ENCODE measurements at places on chromosomes 12 and 14.

DNA sequence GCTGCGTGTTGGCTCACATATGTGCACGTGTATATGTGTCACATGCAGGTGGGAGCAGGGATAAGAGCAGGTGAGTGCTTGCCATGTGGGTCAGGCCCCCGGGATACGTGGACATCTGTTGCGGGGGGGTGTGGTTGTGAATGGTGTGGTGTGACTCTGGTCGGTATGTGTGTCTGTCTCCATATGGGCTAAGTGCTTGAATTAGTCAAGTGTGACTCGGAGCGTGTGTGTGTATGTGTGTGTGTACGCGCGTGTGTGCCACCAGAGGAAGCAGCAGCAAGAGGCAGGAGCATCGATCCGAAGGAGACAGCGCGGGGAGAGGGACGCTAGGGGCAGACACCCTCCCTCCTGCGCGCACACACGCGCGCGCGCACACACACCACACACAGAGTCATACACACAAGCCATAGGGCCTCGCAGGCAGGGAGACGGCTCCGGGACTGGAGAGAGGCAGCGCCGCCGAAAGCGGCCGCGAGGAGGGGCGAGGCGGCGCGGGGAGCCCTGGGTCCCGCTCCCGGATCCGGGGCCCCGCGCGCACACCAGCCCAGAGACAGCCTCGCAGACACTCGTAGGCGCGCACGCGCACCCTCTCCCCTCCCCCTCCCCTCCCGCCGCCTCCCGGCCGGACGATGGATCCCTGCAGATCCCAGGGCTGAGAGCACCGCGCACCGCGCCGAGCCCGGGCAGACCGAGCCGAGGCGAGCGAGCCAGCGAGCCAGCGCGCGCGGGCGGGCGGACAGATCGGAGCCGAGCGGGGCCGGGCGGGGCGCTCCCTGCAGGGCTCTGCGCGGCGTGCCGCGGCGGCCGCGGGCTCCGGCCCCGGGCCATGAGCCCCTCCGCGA, at the start of gene ASIC1:
TSS of gene ASIC1 (plus strand) at position 597 of the 842 bp plus-strand sequence. CDS start 1,171 bp downstream, outside the sequence.
- H3K4me3 ChIP-seq: peak within 1 kb of the TSS; percentile 91
- H3K4me1 ChIP-seq: peaks cover 16% of the 10 kb centered on the region
- peaks cover 35% of the 10 kb centered on the region for H3K27me3 ChIP-seq
- H3K27ac ChIP-seq: no peak within 1 kb of the TSS
- DNase-seq: peak; percentile 68

DNA sequence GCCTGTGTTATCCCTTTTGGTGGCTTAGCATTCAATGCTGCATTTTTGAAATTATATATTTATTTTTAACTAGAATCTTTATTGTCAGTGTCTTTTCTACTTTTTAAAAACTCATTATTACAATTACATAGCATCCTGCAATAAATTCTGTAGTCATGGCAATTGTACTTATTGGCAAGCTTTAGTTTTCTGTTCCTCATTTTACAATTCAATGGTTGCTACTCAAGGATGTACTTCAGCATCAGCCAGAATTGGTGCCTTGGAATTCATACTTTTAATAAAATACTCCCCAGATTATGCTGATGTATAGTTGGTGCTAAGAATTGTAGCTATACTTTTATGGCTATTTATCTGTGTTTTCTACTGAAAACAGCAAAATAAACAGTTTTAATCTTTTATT, 1756.8 kb upstream of the SEL1L start:
- H3K27ac ChIP-seq: no peak overlapping the region
- DNase-seq: no peak
- no peaks in the 10 kb centered on the region for H3K4me1 ChIP-seq
- no peaks in the 10 kb centered on the region for H3K27me3 ChIP-seq
- no peaks in the 10 kb centered on the region for H3K36me3 ChIP-seq
- no peak overlapping the region for H3K4me3 ChIP-seq

DNA sequence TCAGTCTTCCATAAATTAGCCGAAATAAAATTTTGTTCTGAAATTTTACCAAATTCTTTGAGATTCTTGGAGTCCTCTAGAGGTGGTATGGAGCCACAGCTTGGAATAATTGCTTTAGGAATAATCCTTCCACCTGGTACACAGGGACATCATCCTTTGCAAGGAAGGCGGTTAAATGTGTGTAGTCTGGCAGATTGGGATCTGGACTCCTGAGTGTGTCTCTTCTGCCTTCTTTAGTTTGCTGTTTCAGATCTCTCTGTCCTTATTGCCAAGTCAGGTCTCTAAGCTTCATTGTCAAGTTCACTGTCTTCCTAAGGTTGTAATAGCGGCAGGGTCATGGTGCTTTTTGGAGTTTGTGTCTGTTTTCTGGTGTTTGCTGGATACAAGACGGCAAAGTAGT, 393.9 kb upstream of the RGS6 start:
- no peak overlapping the region for H3K27ac ChIP-seq
- no peak overlapping the region for H3K4me3 ChIP-seq
- peaks cover 35% of the 10 kb centered on the region for H3K4me1 ChIP-seq
- DNase-seq: no peak

DNA sequence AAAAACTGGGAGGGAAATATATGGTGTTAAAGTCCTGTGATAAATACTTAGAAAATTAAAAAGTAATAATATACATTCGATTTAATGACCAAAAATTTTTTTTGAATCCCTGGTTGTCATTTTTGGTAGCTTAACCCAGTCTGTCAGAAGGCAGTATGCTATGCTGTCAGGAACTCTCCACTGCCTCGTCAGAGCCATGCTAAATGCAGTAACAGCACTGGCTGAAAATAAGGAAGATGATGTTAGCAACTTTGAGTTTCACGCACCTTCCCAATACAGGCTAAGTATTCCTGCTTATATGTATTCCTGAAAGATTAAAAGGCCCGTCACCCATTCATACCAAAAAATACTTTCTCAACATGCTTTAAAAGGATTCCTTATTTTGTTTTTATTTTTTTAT, 34.2 kb downstream of the SAV1 start:
- no peak overlapping the region for H3K27ac ChIP-seq
- H3K4me1 ChIP-seq: no peaks in the 10 kb centered on the region
- peaks cover 5% of the 10 kb centered on the region for H3K36me3 ChIP-seq
- DNase-seq: no peak
- no peak overlapping the region for H3K4me3 ChIP-seq

- H3K27ac ChIP-seq: no peak overlapping the region
- no peak for DNase-seq
- peak overlapping the region; percentile 18 for H3K4me3 ChIP-seq
- peaks cover 39% of the 10 kb centered on the region for H3K36me3 ChIP-seq
- no peaks in the 10 kb centered on the region for H3K27me3 ChIP-seq
These were observed 8.8 kb downstream of the SMOC1 start for GRCh38 chr14:69887740-69888657.

GRCh38 chr14:77063571-77064171, 34.4 kb upstream of the CIPC start:
- H3K27me3 ChIP-seq: no peaks in the 10 kb centered on the region
- H3K27ac ChIP-seq: peak overlapping the region; percentile 38
- H3K36me3 ChIP-seq: no peaks in the 10 kb centered on the region
- H3K4me3 ChIP-seq: no peak overlapping the region
- H3K4me1 ChIP-seq: peaks cover 41% of the 10 kb centered on the region

DNA sequence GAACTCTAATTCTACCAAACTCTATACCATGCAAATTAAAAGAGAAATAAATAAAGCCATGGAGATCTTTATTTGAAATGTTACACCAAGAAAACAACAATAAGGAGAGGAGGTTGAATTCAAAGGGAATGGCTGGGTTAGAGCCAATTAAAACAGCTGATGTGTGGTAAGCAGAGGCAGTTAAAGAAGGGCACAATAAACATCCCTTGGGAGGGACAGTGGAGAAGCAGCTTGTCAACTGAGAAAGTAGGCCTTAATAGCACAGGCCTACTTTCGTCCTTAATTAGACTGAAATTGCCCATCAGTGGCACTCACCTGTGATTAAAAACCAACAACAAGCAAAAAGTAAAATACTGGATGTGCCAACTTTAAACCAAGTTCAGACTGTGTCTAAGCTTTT, 16.3 kb upstream of the NAV3 start:
- no peaks in the 10 kb centered on the region for H3K27me3 ChIP-seq
- no peaks in the 10 kb centered on the region for H3K36me3 ChIP-seq
- DNase-seq: no peak

- H3K27me3 ChIP-seq: peaks cover 4% of the 10 kb centered on the region
- no peak overlapping the region for H3K4me3 ChIP-seq
- H3K27ac ChIP-seq: no peak overlapping the region
- no peaks in the 10 kb centered on the region for H3K36me3 ChIP-seq
- H3K4me1 ChIP-seq: peaks cover 8% of the 10 kb centered on the region
These were observed 3.9 kb downstream of the ANKRD33 start for GRCh38 chr12:51891843-51892242.

GRCh38 chr12:48198672-48198971, 4.5 kb downstream of the OR10AD1 start:
- peaks cover 10% of the 10 kb centered on the region for H3K4me1 ChIP-seq
- peak overlapping the region; percentile 89 for H3K4me3 ChIP-seq
- H3K27me3 ChIP-seq: peaks cover 13% of the 10 kb centered on the region
- H3K27ac ChIP-seq: peak overlapping the region; percentile 98
- DNase-seq: no peak

- DNase-seq: no peak
- H3K4me3 ChIP-seq: no peak overlapping the region
- H3K27ac ChIP-seq: no peak overlapping the region
These were observed 87.2 kb downstream of the CAND1 start for GRCh38 chr12:67356380-67356774.

- H3K36me3 ChIP-seq: no peaks in the 10 kb centered on the region
- no peak for DNase-seq
- H3K4me1 ChIP-seq: no peaks in the 10 kb centered on the region
- H3K27me3 ChIP-seq: no peaks in the 10 kb centered on the region
- no peak overlapping the region for H3K27ac ChIP-seq
- no peak overlapping the region for H3K4me3 ChIP-seq
These were observed 79.4 kb downstream of the LIN7A start for GRCh38 chr12:80858356-80858755.

Measured in neural crest cell (in vitro differentiated cells).